ENCODE measurements at places on chromosomes 1 and 21. TPM values are rescaled to one million over a fixed set of nuclear protein-coding genes. Genes with fewer than 3 reads are reported as not detected.

SPRR1A gene
- not detected for total RNA-seq

SH2D2A gene
- total RNA-seq, result not detected

GRCh38 chr1:243363832-243364231, 108.0 kb downstream of the SDCCAG8 start:
- DNase-seq, result no peak

GRCh38 chr1:43521756-43522155, 8.9 kb upstream of the PTPRF start:
- DNase-seq, result no peak

- no peak for DNase-seq
Observed at GRCh38 chr1:109158433-109158832, 44.5 kb downstream of the ELAPOR1 start.
